ENCODE measurements at places on chromosomes 6 and 20. TPM values are rescaled to one million over a fixed set of nuclear protein-coding genes. Genes with fewer than 3 reads are reported as not detected.
A peak's percentile ranks its signal among the peaks of the same experiment; 100 is the strongest.

DNA sequence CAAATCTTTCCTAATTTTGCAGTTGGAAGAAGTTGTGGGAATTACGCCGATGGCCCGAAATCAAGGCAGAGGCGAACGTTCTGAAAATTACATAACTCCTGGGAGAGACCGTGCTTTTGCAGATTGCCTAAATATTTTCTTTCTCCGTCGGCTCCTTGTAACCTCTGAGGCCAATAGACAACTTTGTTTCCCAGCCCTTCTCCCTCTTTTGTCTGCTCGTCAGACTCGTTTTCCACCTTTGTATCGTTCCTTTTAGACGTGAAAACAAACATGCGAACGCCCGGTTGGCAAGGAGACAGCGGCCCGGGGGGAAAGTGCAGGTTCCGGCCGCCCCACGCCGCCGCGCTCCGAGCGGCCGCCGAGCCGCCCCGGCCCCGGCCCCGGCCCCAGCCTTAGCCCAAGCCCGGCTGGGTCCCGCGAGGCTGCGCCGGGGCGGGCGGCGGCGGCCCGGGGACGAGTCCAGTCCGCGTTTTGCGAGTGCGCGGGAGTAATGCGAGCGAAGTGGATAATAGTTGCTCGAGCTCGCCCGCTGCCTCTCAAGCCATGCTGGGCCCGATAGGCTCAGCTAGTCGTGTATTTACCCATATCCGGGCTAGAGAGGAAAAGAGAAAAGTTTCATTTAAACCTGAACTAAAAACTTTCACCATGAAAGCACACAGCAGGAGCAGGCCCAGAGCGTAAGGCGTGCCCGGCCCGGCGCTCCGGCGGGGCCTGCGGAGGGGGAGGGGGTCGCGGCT is at the start of gene ARID1B:
Gene ARID1B, plus strand, starts transcription at position 539 of the 737 bp plus-strand sequence. CDS start 303 bp downstream, outside the sequence.
- DNase-seq, result peak; percentile 86

DNA sequence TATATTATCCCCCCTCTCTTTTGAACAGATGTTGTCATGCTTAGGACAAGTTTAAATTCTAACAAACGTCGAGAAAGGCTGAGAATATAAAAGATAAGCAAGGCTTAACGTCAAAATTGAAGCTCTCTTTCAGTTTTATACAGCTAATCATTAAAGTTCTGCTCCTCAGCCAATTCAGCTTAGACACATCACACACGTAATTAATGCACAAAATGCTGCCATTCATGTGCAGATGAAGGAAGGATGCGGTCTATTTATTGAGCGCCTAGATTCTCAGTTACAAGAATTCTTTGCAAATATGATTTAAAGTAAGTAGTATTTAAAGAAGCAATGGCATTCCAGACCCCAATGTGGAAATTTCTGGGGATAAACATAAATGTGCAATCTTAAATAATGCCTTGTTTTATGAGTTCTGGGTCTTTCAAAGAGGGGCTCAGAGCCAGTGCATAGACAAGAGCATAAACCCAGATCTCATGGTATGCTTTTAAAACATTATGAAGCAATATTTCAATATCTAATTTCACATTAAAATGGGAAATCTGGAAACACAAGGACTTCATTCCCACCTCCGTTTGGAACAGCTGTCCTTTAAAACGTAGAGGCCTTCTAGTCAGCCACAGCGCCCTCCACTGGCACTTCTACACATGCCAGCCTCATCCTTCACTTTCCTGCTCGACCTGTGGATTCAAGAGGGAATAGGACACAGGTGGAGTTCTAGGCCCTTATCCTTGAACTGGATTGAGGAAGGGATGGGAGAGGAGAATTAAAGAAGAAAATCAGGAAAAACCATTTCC is 85.8 kb downstream of the LYRM4 start:
- no peak for DNase-seq

TFAP2C gene
- polyA plus RNA-seq, result 0.16 TPM

- DNase-seq, result no peak
These were observed 50.8 kb upstream of the MLN start for GRCh38 chr6:33854572-33855030.

BLOC1S5 gene
- 15.4 TPM for polyA plus RNA-seq

DNA sequence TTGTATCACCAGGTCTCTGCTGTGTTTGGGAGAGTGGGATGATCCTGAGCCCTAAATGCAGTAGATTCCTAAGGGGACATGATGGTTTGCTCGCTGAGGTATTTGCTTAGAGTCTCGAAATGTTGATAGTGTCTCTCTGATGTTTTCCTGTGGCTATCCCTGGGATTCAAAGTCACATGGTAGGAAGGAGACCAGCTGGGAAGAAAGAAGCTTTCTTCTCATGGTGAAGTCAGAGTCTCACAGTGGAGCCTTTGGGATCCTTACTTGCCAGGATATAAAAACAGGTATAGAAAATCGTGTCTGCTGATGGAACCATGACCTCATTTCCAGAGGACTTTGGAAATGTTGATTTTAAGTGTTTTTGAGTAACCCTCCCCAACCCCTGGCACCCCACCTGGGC is 259.3 kb upstream of the SUPT3H start:
- DNase-seq, result no peak

DNA sequence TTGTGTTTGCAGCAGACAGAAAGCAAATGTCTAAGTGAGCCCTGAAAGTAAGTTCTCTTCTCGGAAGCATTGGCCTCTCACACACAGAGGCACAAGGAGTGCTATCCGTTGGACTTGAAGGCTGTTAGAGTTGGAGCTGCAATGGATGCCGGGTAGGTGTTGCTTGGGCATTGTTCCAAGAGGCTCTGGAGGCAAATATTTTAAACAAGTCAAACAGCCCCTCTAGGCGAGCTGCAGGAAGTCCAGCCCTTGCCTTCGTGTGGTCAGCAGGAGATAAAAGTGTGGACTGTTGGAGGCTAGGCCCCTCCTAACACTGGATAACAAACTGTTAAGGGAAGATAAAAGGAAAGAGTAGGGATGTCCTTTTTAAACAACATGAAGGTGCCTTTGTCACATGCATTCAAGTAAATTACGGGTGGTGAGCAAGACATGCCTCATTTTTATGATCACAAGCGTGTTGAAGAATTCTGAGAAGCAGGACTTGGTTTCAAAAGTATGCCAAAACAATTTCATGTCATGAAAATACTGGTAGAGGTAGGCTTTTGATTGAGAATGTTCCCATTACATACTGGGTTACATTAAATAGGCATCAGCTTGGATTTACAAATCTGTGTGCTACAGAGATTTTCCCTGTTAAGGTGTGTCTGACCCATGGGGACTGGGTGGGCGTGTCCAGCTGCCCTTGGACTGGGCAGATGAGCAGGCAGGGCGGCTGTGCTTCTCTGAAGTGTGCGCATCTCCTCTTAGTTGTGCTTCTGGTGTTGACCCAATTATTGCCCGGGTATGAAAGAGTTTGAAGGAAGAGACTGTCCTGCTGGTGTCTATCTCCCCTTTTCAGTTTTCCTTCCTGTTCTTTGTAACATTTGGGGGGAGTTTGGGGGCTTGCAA is 57.5 kb downstream of the RREB1 start:
- no peak for DNase-seq

MUC22 gene
- 1.9 TPM for polyA plus RNA-seq

GRCh38 chr6:12208190-12208589 is 82.0 kb upstream of the EDN1 start:
- no peak for DNase-seq

GRCh38 chr6:151284548-151285017 is 44.8 kb downstream of the AKAP12 start:
- no peak for DNase-seq

- no peak for DNase-seq
These were observed 3.2 kb downstream of the PTK6 start for GRCh38 chr20:63533871-63534393.

- no peak for DNase-seq
These were observed 57.9 kb upstream of the AKAP12 start for GRCh38 chr6:151181706-151182363.

All from muscle of arm (tissue), 14 donors.